ENCODE measurements at places on chromosomes 11 and 22.

DNA sequence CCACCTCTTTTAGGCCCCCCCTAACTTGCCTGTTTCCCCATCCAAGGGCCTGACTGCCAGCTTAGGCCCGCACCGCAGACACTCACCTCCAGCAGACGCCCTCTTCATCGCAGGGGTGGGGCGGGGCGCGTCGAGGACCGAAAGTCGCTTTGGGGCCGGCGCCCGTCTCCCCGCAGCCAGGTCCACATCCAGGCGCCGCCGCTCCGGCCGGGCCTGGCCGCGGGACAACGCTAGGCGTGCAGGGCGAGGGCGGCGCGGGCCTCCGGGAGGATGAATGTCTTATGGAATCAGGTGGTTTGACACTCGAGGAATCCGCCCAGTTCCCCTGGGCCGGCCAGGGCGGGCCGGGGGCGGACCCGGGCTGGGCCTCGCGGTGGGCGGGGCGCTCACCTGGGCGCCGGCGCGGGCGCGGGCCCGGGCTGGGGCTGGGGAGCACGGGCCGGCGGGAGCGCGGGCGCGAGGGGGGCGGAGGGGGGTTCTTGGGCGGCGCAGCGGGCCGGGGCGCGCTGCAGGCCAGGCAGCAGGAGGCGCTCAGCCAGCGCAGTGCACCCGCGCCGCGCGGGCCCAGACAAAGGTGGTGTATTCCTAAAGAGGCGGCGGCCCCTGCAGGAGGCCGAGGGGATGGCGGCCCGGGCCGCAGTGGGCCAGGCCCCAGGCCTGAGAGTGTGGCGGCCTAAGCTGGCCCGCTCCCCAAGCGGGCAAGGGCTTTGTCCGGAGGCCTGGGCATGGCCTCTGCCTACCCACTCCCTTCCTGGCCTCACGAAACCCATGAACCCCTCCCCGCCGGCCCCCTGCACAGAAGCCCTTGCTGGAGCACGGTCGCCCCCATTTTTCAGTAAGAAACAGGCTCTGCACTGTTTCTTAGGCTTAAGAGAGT lies 177.6 kb downstream of the IGLL1 start:
- peak; percentile 77 for DNase-seq

DNA sequence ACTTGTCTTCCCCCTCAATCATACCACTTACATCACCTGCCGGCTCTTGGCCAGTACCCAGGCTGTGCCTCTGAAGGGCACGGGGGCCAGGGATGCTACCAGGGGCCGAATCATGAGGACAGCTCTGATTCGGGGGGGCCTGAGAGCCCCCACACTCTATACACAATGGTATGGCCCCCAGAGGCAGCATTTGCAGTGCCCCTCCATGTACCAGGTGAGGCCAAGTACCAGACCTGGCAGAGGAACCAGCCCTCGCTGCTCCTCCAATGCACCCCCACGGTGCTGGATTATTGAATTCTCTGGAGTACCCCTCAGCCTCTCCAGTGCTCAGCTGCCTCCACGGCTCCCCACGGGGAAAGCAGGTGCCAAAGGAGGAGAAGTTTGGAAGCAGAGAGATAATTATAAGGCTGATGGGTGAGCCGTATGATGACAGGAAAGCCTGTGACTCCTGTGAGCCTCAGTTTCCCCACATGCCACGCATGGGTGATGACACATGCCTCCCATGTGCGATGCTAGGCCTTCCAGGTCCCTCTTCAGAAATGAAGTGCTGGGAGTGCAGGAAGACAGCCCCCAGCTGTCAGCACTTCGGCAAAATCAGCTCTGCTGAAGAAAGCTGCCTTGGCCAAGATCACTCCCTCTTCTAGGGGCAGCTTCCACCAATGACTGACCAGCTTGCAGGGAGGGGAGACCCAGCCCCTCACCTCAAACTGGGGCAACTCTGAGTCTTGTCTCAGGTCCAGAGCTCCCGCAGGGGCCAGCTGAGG lies 69.9 kb downstream of the THAP12 start:
- no peak for DNase-seq

GRCh38 chr11:111305876-111306275 lies 7.5 kb downstream of the POU2AF3 start:
- DNase-seq = no peak

DNA sequence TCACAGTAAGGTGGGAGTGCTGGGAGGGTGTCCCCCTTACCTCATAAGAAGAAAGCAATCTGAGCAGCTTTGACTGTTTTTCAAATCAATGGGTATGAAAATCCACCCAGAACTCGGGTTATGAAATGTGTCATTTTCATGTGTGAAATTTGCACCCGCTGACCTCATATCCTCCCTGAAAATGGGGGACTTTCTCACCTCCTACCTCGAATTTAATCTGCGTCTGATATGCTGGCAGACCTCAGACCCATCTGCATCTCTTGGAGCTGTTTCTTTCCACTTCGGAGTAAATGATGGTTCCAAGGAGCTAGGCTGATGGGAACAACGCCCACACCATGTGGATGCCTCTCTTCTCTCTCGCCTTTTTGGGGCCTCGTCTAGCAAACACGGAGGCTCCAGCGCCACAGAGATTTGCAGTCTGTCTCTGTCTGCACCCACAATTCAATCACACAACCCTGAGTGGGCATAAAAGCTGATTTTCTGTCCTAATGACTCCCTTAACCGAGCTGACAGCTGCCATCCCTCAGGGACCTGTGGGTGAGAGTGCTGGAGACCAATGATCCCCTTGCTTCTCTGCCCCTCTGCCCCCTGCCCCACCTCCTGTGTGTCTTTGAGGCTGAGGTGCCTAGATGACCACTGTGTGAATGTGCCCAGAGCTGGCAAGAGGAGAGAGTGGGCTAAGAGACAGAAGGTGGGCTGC lies 71.0 kb downstream of the TRIM29 start:
- no peak for DNase-seq

- DNase-seq = no peak
Measured at GRCh38 chr11:62233730-62234129, 8.3 kb upstream of the SCGB1D2 start.

DNA sequence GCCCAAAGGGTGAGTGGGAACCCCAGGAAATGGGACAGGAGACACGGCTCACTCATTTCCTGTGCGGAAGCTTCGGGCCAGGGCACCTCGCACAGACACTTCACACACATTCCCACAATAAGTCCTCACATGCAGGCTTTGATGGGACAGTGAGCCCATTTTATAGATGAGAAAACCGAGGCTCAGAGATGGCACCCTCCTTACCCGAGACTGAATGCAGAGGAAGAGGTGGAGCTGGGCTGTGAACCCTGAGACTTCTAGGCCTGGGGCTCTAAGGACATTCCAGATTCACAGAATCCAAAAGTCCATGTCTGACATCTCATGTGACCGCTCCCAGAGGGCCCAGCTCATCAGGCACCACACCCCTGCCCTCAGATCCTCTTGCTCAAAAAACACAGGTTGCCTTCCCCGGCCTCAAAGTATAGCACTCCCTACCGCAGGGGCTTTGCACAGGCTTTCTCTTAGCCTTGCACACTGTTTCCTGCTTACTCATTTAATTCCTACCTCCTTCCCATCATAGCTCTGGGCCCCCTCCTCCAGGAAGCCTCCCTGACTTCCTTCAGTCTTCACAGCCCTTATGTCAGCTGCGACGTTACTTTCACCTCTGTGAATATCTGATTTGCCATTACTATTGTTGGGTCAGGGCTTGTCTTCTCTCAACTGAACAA lies 57.1 kb upstream of the TCF20 start:
- no peak for DNase-seq

DNA sequence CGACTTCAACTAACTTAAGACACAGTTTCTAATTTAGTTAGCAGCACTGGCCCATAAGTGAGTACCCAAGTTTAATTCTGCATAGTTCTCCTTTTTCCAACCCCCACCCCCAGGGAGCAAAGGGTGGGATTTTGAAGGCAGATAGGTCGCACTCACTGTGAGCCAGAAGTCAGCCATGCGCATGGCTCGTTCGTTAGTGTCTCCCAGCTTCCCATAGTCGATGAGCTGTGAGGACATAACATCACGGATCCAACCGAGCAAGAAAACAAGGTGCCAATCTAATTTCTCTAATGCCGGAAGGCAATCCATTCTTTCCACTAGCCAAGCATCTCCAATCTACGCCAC lies 577 bp downstream of the MRPL17 start:
- no peak for DNase-seq

DNA sequence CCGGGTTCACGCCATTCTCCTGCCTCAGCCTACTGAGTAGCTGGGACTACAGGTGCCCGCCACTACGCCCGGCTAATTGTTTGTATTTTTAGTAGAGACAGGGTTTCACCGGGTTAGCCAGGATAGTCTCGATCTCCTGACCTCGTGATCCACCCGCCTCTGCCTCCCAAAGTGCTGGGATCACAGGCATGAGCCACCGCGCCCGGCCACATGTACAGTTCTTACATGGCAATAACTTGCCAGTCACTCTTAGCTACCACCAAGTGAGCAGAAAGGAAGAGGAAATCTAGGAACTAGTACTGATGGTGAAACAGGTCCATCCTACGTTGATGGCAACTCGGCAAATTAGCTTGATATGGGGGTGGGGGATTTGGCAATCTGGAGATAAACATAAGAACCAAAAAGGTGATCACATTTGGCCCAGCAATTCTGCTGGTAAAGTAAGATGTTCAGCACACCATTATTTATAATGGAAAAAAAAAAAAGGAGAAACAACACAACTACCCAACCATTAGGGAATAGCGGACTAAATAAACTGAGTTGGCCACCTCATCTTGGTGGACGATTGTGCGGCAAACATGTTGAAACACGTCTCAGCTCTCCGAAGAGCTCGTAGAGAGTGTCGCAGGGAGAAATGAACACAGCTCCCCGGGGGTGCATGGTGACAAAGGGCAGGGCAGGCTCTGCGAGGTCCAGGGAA lies 5.3 kb downstream of the NLRP6 start:
- DNase-seq = no peak

- no peak for DNase-seq
Measured at GRCh38 chr11:112565551-112565950, 304.9 kb upstream of the PLET1 start.

DNA sequence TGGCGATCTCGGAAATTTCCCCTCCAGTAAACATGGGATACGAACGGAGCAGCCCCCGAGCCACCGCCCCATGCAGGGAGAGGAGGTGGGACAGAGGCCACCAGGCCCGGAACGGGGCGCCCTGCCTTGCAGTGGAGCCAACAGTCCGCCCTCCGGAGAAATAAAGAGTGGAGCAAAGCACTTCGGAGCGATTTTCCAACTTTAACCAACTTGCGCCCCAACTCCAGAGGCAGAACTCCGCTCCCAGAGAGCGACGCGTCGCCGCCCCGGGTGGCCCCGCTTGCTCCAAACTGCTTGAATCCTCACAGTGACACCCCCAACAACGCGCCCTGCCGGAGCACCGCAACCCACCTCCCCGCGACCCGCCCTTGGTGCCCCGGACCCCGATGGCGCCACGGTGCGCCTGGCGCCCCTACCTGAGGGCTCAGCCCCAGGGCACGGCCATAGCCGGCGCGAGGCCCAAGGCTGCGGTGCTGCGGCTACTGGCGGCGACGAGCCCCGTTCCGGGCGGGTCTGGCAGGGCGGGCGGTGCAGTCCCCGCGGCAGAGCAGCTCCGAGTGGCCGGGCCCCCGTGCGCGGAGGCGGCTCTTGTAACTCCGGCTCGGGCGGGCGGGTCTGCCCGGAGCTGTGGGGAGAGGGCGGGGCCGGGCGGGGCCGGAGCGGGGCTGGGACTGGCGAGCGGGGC lies at the start of gene AHNAK:
TSS of gene AHNAK (minus strand) at position 563 of the 685 bp plus-strand sequence. CDS start 10,708 bp downstream, outside the sequence.
- DNase-seq = peak; percentile 43

DNA sequence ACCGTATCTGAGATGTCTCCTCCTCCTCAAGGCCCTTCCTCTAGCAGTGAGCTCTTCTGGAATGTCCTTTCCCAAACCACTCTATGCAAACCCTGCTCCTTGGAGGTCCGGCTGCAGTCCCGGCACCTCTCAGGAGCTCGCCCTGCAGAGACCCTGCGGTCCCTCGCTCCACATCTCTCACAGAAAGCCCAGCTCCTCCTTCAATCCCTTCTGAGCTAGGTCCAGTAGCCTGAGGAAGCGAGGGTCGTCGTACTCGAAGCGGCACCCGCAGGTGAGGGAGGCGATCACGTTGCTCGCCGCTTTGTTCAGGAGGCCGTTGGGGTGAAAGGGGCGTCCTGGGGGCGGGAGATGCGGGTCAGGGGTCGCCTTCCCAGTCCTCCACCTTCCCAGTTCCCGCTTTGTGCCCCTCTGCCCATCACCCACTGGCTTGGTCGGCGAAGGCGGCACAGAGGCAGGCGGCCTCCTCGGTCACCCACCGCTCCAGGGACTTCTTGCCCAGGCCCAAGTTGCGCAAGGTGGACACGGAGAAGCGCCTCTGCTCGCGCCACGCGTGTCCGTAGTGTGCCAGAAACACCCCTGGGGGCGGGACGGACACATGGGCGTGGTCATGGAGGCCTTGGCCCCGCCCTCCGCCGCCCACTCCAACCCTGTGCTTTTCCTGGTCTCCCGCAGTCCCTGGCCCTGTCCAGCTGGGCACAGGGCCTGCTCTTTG lies 21.5 kb upstream of the CYP2D6 start:
- DNase-seq = no peak

- DNase-seq = peak; percentile 58
Measured at GRCh38 chr11:57637626-57638004, 12.1 kb downstream of the YPEL4 start.

DNA sequence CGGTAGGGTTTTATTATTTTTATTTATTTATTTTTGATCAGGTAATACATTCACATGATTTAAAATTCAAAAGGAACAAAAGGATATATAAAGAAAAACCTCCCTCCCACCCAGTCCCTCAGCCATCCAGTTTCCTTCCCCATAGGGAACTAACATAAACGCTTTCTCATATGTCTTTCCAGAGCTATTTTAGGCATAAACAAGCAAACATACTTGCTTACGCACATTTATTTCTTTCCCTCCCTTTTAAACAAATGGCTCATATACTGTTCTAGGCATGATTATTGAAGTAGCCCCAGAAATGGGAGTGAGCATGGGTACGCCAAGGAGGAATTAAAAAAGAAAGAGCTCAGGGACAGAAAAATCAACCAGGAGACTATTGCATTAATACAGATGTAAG lies 63.7 kb downstream of the LIF start:
- DNase-seq = no peak

- DNase-seq = no peak
Measured at GRCh38 chr11:65588199-65589054, 7.2 kb downstream of the KCNK7 start.

- no peak for DNase-seq
Measured at GRCh38 chr11:65780770-65781151, at the start of gene AP5B1. TSS of gene AP5B1 (minus strand) at chr11:65780976. CDS start at chr11:65780591, 385 bp downstream.

GRCh38 chr11:110196241-110196754 lies 100.1 kb downstream of the RDX start:
- DNase-seq = no peak

GRCh38 chr11:130842001-130842400 lies 74.3 kb downstream of the SNX19 start:
- DNase-seq = no peak

DNA sequence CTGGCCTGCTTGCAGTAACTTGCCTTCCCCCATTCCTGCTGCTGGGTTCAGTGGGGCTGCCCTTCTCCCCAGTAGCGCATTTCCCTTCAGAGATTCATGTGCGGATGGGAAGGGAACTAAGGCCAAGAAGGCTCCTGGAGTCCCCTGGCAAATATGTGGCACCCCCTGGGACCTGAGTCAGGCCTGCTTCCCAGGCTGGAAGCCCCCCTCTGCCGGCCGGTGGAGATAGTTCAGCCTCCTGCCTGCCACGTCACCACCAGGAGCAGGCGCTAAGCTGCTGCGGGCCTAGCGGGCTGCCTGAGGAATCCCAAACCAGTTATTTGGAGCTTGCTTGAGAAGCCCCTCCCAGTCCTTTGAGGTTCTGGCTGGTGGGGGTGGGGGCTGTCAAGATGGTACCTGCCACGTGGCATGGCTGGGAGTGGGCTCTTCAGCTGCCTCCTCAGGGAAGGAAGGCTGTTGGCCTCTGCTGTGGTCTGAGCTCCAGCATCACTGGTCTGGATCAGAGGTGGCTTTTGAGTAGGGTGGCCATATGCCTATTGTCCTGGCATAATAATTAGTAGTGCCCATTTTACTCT lies 2.0 kb downstream of the SERPINH1 start:
- DNase-seq = peak; percentile 59

- no peak for DNase-seq
Measured at GRCh38 chr11:22903782-22904181, 43.5 kb upstream of the CCDC179 start.
